ENCODE measurements at places on chromosomes 7 and 10.

DNA sequence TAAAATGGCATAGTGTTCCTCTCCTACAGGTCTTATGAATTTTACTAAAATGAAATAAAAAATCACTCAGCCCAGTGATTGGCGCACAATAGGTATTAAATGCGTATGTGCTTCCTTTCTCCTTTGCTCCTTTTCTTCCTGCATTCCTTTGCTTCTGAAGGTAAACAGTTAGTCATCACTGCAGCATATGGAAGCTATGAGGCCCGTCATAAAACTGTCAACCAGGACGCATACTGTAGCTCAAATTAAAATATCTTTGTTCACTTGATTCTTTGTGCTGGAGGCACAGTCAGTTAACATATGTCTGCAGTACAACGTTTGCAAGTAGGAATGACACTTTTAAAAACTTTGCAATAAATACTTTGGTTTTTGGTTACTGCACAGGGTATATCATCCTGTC is 374.7 kb downstream of the TCERG1L start:
- DNase-seq, result no peak

DNA sequence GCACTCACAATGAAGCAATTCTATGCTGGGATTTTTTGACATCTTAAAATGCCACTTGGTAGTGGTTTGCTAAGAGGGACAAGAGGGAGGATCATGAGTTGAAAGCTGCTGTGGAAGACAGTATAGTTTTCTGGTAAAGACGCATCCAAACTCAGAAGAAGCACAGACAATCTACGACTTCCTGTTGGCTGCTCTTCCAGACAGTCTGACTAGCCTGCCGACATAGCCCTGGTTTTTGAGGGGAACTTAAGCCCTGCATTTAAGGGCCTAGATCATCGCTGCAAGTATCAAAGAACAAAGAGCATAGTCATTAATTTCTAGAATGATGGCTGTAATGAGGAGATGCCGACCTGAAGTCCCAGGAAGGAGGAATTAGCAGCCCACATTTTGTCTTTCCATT is 99.9 kb upstream of the IKZF1 start:
- peak; percentile 36 for DNase-seq

- no peak for DNase-seq
Measured at GRCh38 chr10:97836446-97836845, 13.2 kb upstream of the GOLGA7B start.

DNA sequence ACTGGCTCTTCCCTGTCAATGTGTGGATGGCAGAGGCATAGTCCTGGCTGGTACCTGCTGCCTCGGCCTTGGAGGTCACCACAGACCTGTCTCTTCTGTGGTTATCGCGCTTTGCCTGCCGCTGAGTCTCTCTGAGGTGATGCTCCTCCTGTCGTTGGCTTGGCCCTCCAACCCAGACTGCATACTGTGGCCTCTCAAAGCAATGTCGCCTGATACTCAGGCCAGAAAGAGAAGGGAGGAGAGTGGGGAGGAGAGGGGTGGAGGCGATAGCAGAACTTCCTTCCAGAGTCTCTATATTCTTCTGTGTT is 133.2 kb upstream of the KCNMA1 start:
- DNase-seq, result no peak

DNA sequence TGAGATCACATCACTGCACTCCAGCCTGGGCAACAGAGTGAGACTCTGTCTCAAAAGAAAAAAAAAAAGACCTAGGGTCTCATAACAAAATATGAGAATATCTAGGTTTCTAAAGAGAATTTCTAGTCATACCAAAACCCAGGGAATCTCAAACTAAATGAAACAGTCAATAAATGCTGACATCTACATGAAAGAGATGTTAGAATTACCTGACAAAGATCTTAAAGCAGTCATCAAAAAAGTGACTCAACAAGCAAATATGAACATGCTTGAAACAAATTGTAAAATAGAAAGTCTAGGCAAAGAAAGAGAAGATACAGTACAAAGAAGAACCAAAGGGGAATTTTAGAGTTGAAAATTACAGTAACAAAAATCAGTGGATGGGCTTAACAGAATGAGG is 26.9 kb upstream of the RET start:
- DNase-seq, result no peak

GRCh38 chr10:131911451-131911850 is 10.6 kb downstream of the PPP2R2D start:
- no peak for DNase-seq

DNA sequence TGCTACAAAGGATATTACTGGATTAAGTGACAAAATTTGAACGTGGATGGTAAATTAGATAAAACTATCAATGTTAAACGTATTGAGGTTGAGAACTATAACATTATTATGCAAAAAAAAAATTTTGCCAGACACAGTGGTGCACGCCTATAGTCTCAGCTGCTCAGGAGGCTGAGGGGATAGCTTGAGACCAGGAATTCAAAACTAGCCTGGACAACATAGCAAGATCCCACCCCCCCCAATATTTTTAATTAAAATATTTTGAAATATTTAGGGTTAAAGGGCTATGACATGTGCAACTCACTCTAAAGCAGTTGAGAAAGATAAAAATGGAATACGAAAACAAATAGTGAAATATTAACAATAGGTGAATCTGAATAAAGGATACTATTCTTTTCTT is 45.1 kb upstream of the ANAPC16 start:
- no peak for DNase-seq

DNA sequence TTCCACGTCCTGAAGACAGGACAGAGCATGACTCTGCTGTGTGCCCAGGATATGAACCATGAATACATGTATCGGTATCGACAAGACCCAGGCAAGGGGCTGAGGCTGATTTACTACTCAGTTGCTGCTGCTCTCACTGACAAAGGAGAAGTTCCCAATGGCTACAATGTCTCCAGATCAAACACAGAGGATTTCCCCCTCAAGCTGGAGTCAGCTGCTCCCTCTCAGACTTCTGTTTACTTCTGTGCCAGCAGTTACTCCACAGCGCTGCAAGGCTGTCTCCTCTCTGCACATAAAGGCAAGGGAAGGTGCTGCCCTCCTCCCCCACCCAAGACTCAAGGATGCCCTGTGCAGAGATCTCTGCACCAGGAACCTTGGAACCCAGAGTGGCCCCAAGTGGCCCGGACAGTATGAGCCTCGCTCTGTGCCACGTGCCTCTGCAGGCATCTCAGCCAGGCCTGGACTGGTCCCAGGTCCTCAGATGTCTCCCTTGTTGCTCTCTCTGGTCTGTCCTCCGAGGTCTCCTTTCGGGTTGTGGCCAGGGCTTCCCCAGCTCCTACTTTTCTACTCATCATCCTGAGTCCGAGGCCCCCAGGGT is 230.3 kb upstream of the PRSS58 start:
- no peak for DNase-seq

GRCh38 chr10:122051609-122052385 is 62.8 kb downstream of the TACC2 start:
- DNase-seq, result no peak

DNA sequence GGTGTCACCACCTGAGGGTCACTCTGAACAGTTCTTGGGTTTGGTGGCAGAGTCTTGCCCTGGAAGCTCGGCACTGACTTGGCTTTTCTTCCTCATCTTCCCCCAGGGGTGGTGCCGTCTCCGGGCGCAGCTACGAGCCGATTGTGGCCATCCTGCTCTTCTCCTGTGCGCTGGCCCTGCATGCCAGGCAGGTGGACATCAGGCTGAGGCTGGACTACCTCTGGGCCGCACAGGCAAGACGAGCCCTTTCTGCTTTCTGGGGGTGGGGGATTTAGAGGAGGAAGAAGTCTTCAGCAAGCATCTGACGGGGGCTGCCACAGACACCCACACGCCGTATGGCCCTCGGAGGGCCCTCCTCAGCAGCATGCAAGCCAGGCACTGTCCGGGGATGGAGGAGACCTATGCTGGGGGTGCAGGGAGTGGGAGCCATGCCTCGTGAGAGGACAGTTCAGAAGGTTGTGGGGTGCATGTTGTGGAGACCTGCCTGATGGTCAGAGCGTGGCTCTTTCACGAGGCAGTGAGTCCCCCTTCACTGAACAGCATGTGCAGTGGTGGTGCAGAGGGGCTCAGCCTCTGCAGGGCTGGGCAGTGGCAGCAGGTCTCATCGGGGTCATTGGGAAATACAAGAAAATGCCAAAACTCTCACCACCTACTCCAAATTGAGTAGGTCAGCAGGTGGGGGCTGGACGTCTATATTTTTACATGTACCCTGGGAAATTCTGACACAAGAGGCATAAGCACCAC is 112.4 kb downstream of the ADCY1 start:
- no peak for DNase-seq

DNA sequence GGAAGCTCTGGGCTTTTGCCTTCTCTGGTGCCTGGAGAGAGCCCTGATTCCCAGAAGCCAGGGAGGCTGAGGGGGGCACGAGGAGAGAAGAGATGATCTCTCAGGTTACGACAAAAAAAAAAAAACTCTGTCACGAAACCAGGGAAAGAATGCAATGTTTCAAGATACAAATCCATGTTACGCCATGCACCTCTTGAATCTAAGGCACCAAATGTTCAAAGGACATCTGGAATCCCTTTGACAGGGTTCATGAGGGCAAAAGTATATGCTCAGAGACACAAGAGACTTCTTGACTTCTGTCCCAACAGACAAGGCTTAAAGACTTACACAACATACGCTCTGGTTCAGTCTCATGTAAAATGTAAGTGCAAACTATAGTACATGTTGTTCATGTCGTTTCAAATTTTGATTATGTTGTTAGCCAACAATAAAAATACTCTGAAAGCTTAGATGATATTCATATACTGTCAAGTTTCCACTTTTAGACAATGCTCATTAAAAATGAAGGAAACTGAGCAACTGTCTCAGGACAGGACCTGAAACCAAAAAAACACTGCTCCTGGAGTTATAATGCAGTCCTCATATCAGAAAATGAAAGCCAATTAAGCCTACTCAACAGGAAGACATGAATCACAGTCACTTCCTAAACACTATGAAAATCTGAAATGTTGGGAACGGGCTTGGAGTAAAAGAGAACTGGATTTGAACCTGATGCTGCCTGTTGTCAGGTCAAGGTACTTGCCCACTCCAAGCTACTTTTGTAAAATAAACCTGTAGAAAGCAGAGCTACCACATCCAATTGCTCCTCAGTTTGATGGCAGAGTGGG is 72.3 kb downstream of the CHCHD3 start:
- no peak for DNase-seq

DNA sequence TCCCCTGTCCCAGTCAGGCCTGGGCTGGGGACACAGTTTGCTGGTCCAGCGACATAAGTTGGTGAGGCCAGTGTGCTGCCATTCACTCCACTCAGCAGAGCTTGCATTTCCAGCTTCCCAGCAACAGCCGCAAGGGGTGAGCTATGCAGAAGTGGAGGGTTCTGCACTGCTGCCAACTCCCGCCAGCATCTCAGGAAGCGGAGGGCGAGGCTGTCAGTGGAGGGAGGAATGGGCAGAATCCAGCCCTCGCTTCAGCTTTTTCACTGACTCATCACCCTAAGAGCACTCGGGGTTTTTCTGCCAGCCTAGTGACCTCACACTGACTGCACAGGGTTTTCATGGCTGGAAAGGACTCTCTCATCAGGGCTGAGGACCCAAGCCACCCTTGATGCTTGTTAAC is 625.1 kb upstream of the MKI67 start:
- no peak for DNase-seq

DNA sequence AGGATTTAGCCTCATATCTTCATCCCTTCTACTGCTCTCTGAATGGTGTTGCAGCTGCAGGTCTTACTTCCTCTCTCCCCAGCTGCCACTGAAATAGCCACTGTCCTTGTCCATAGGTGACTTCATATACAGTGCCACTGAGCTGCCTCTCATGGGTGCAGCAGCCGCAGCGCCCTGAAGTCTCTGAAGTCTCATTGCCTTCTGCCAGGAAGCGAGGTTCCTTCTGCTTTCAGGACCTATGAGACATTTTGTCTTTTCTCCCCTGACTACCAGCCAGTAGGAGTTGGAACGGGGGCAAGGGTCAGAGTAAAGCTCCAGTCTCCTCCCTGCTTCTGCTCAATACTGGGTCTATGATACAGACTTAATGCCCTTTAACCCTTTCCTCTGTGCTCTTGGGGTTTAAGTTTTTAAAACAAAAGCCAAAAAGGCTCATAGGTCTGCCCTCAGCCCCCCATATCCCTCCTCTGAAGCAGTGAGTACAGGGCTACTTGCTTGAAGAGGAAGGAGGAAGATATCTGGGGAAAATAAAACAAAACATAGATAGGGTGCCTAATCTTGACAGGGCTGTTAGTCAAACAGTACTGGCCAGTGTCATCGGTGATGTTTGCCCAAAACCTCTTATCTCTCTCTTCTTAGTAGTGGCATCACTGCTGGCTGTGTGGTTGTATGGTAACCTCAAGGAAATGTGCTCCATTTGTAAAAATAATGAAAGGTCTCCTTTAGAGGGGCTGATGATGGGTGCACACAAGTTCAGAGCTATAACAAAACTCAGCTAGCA is 7.1 kb downstream of the PLCE1 start:
- DNase-seq, result no peak

- DNase-seq, result no peak
Measured at GRCh38 chr7:150313367-150313809, 9.8 kb upstream of the LRRC61 start.

DNA sequence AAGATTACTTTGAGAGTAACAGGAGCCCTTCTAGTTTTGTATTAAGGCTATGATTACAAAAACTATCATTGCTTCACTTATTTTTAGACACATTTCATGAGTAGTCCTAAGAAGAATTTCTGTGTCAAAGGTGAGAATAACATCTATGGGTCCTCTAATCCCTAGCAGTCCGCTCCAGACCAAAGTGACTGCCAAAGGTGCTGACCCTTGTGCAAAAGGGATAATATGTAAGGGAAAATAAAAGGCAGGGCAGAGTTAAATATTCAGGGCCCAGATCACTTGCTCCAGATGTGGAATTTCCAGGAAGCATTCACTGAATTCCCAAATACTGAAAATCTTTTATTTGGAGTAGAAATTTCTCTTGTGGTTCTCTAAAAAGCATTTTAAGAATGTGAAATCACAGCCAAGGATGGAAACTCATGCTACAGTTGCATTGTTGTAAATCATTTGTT is 29.3 kb downstream of the RHOBTB1 start:
- DNase-seq, result no peak

- DNase-seq, result no peak
Measured at GRCh38 chr7:90660819-90661218, 64.7 kb downstream of the CDK14 start.

DNA sequence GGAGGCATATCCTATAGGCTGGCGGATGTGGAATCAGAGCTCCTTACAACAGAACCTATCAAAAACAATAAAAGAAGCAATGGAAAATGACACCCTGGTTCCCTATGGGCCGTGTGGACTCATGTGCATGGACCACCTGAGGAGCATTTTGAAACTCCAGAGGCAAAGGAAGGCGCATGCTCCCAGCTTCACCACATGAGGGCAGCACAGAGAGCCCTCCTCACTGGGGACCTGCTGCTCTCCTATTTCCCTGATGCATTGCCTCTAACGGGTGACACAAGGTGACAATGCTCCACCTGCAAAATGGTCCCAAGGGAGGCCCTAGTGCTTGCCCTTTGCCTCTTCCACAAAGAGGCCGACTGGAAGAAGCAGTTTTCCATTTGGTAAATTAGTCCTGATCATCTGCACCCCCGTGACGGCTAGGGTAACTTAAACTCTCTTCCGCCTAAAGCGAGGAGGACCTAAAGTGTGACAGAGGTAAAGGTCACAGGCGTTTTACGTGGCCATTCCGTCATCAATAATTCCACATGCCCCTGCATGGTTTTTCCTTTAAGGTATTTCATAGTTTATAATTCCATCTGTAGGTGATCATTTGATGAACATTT is 67.7 kb downstream of the GPAM start:
- peak; percentile 33 for DNase-seq

GRCh38 chr10:27312854-27313253 is 72.3 kb upstream of the ACBD5 start:
- DNase-seq, result no peak

- DNase-seq, result no peak
Measured at GRCh38 chr7:125316466-125316865, 386.8 kb upstream of the POT1 start.

Measured in CD4-positive, alpha-beta T cell treated with Interleukin-21 for 1 hour (primary cell).